ENCODE measurements at places on chromosomes 12 and 14.
A peak's percentile ranks its signal among the peaks of the same experiment; 100 is the strongest.

DNA sequence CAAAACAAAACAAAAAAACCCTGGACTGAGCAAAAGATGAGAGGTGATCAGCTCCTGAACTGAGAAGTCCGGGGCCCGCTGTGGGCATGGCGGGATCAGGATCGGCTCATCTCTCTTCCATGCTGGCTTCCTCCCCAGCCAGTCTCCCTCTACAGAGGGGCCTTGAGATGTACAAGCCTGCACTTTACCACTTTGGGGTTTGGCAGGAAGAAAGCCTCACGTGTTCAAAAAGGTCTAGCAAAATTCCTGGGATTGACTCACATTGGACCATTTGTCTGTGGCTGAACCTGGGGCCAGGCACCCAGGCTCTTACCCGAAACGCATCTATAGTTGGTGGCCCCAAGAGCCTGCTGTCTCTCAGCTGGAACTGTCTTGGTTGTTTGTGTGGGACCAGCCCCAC lies 89.0 kb downstream of the SLC24A4 start:
- DNase-seq, result no peak

DNA sequence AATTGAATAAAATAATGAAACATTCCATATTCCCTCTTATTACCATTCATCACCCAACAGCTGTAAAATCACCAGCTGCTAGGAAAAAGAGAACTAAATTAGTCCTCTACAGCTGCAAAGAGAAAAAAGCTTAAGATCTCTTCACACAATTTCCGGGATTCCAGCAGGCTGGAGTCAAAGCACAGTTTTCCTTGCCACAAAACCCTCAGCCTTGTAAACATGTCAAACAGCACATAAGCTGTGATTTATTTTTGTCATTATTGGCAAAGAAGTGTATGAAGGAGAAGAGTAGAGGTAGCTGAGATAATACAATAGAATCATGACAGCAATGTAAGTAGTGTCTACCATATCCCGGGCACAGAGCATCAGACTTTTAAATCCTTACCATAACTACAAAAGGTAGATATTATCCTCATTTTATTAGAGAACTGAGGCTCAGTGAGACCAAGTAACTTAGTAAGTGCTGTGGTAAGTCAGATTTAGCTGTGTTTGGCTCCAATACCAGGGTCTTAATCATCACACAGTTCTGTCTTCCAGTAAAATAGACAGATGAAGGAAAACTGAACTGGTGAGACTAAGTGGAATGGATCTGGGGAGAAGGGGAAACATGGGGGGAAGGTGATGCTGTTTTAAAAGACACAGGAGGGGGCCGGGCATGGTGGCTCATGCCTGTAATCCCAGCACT lies 57.3 kb downstream of the NTN4 start:
- DNase-seq, result no peak

GRCh38 chr14:51285120-51285519 lies 45.1 kb downstream of the TMX1 start:
- no peak for DNase-seq

GRCh38 chr14:24904533-24904932 lies 145.4 kb downstream of the STXBP6 start:
- no peak for DNase-seq

GRCh38 chr14:89331398-89331797 lies 85.6 kb downstream of the FOXN3 start:
- DNase-seq, result no peak

DNA sequence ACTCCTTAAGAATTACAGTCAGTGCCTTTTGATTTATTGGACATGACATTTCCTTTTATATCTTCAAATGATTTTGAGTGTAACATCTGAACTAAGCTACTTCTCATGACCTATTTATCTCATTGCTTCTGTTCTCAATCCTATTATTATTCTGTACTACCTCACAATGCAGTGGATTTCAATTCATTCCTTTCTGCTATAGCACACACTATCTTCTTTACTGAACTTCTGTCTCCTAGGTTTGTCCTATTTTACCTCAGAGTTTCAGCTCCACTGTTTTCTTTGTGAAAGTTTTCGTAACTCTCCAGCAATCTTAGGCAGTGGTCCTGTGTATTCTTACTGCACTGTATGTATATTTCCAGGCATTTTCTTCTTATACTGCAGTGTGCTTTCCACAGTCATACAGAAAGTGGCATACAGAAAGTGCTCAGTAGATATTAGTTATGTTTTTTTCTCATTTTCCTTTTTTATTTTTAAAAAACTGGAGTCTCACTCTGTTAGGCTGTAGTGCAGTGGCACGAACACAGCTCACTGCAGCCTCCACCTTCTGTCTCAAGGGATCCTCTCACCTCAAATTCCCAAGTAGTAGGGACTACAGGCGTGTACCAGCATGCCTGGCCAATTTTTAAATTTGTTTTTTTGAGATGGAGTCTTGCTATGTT lies 368.6 kb upstream of the RGS6 start:
- DNase-seq, result no peak

- DNase-seq, result peak; percentile 26
Measured at GRCh38 chr12:105555556-105556295, 225.2 kb downstream of the C12orf75 start.

DNA sequence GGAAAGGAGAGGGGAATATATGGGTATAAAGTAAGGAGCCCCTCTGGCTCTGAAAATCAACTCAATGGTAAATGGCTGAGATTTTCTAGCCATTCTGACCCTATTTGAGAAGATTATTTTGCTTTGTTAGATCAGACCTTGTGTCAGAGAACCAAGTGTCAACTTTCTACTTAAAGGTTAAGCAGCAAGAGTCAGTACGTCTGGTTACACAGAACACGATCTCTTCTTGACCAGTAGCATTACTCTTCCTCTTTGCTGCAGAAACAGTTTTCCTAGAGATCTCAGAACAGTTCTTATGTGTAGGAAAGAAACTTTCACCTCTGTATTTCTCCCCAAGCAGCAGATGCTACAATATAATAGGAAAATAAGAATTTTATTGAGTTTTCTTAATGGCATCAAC lies 47.4 kb upstream of the BTG1 start:
- DNase-seq, result no peak

DNA sequence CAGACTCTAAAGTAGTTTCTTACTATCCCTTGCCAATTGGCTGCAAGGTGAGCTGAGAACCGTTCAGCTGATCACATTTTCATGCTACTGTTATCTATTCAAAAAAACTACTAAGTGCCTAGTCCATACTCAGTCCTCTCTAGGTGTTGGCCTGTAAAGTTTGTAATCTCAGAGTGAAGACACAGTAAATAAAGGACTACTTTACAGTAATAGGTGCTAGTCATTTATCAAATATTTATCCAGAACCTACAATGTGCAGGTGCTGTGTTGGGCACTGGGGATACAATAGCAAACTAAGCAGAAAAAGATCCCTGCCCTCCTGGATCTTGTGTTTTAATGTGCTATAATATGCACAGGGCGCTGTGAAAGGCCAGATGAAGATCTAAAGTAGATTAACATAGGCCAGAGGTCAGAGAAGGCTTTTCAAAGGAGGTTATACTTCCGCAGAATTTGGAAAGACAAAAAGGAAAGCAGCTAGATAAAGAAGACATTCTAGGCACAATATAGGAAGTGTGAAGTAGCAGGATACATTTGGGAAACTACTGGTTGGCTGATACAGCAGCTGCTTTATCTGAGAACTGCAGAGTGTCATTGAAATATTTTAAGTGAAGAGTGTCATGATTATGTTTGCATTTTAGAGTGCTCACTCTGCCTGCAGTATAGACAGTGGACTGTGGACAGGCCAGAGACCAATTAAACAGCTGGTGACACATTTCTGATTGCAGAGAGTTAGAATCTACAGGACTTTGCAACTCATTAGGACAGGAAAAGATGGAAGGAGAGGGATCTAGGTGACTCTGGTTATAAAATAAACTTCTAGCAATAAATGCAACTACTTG lies 8.0 kb upstream of the ACTR10 start:
- DNase-seq, result no peak

- DNase-seq, result peak; percentile 30
Measured at GRCh38 chr12:64609536-64610078, 688 bp upstream of the RASSF3 start.

DNA sequence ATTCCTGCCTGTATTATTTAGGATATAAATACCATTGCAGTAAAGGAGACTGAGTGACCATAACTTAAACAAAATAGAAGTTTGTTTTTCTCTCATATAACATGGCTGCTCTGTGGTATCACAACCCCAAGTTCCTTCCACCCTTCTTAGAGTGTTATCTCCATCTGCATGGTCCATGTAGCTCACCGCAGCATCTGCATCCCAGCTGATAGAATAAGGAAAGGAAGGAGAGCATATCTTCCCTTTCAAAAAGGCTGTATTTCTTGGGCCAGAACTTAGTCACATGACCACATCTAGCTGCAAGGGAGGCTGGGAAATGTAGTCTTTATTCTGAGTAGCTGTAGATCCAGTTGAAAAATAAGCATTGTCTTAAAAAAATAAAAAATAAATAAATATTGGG lies 184.8 kb upstream of the NUDT4 start:
- no peak for DNase-seq

DNA sequence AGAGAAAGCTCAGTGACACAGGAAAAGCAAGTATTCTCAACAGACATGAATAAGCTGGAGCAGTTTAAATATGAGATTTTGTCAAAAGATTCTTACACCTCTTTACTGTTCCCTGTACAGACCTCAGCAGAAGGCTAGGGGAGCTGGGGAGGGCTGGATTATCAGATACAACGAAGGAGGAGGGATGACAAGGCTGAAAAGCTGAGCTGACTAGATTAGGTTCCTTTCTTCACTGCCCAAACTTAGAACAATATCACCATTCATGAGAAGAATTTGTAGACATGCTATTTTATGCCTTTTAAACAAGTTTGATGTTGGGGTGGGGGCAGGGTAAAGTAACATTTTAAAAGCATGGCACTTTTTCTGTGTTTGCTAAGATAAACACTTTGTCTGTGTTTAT lies 611.1 kb downstream of the AACS start:
- no peak for DNase-seq

GRCh38 chr12:130703733-130704375 lies 12.2 kb downstream of the RIMBP2 start:
- no peak for DNase-seq

- DNase-seq, result no peak
Measured at GRCh38 chr12:69243099-69244084, 4.0 kb downstream of the CPSF6 start.

DNA sequence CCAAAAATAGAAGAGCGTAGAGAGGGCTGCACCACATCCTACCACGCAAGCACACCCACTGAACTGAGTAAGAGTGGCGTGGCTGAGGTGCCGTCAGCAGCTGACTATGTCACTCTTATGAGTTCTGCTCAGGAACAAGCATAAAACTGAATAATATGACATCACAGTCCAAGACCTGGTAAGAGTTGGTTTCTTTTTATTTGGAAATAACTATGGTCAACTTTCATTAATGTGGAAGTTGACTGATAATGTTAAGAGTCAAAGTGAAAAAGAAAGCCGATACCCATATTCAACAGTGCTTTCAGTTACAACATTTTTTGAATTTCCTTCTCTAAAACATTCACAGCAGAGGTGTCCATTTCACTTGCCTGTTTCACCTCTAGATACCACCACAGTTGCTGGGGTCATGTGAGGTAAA lies 44.6 kb downstream of the GNS start:
- DNase-seq, result no peak

GRCh38 chr14:36303960-36304359 lies 16.5 kb downstream of the MBIP start:
- no peak for DNase-seq

GRCh38 chr14:105351920-105352851 lies 37.6 kb downstream of the PACS2 start:
- DNase-seq, result peak; percentile 98

GRCh38 chr14:68051146-68051545 lies 231.6 kb downstream of the RAD51B start:
- DNase-seq, result no peak

- DNase-seq, result peak; percentile 45
Measured at GRCh38 chr14:99687284-99688209, 3.4 kb downstream of the CYP46A1 start.
